ENCODE measurements at places on chromosomes 16 and 17. TPM values are rescaled to one million over a fixed set of nuclear protein-coding genes. Genes with fewer than 3 reads are reported as not detected.
A peak's percentile ranks its signal among the peaks of the same experiment; 100 is the strongest.

Gene ITPRIPL2
- 68.1 TPM for total RNA-seq

Gene ITGB3
- total RNA-seq = 32.1 TPM

GRCh38 chr17:15321556-15322251 is 19.7 kb downstream of the TEKT3 start:
- DNase-seq = no peak

GRCh38 chr16:20894388-20894787 is 5.8 kb downstream of the DCUN1D3 start:
- DNase-seq = no peak

- DNase-seq = no peak
Observed at GRCh38 chr16:53695070-53695469, 8.6 kb downstream of the RPGRIP1L start.

Gene KRTAP9-4
- total RNA-seq = not detected

- DNase-seq = no peak
Observed at GRCh38 chr16:85229869-85230462, 117.7 kb upstream of the CIBAR2 start.

GRCh38 chr17:50206604-50207293 is 5.3 kb upstream of the COL1A1 start:
- peak; percentile 87 for DNase-seq

Gene EFTUD2
- total RNA-seq = 71.9 TPM

- peak; percentile 82 for DNase-seq
Observed at GRCh38 chr16:15682105-15682570, 32.1 kb downstream of the NDE1 start.

GRCh38 chr17:21253646-21254441 is 634 bp upstream of the NATD1 start:
- DNase-seq = no peak

GRCh38 chr16:50313596-50314478 is 47.5 kb downstream of the ADCY7 start:
- DNase-seq = peak; percentile 96

DNA sequence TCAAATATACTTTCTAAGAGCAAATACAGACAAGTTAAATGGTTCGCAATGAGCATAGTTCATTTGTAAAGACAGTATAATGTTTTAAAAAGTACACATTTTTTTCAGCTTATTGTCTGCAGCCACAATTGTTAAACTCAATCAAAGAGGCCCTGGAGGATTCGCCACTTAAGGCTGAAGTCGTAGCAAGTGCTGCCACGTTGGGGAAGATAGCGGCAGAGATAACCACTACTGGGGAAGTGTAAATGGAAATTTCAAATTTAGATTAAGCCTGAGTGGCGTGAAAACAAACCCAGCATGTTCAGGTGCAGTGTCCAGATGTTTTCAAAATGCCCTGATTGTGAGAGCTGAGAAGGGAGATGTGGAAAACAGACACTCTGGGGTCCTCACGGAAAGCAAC is 8.4 kb downstream of the PMP22 start:
- DNase-seq = no peak

Gene LHX1
- total RNA-seq = not detected

GRCh38 chr17:21272250-21272649 is 12.3 kb upstream of the MAP2K3 start:
- no peak for DNase-seq

- DNase-seq = no peak
Observed at GRCh38 chr17:6465206-6466003, 21.1 kb downstream of the PIMREG start.

Gene B4GALNT2
- 0.05 TPM for total RNA-seq

GRCh38 chr17:62722625-62723024 is 85.5 kb downstream of the MARCHF10 start:
- no peak for DNase-seq

Gene NPB
- total RNA-seq = 0.46 TPM

DNA sequence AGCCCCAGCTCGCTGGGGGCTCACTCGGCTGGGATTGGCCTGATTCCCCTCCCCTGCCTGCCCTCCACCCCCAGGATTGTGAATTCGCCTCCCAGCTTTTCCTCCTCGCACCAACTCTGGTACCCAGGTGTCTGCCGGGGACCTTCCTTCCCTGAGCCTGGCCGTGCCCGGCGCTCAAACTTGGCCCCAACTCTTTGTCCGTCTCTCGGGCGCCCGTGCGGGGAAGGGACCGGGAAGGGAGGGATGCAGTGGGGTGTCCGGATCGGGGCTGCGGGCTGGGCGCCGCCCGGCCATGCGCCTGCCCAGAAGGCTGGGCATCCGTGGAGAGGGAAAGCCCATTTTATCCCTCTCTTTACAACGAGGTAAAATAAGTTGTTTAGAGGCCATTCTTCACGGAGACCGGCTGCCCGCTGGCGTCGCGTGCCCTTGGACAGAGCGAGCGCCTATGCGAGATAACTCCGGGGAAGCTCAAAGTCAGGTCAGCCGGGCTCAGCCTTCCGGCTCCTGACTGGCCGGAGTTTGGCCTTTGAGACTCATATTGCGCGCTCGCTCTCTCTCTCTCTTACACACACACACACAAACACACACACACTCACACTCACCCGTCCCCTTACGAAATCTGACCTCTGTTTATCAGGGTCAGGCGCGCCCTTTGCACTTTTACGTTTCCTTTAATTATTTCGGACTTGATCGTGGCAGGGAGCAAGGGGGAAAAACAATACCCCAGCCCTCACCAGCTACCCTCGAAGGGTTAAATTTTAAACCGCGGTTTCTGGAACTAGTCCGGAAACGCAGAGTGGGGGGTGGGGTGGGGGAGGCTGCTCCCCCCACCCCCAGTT is 774 bp upstream of the MAF start:
- peak; percentile 88 for DNase-seq

Gene SYNGR3
- total RNA-seq = 0.83 TPM

- DNase-seq = no peak
Observed at GRCh38 chr17:64441772-64442540, 7.0 kb upstream of the MILR1 start.

Gene SDR42E1
- total RNA-seq = 0.24 TPM

DNA sequence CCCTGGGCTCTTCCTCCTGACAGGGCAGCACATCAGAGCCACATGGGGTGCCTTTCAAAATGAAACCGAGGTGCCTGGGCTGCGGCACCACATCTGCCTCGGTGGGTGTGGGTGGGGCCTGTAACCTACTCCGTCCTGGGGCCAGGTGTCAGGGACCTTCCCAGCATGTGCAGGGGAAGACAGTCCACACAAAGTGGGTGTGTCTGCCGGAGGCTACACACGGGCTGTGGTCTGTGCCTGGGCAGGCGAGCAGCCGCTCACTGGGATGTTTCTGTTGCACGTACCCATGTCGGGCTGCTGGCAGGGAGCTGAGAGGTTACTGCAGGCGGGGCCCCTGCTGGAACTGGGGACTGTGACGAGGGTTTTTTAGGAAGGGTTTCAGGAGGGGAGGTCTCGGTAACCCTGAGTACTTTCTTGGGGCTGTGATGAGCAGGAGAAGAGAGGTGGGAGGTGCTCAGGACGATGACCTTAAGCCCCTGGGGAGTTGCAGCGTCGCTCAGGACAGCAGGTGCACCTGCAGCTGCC is 351.2 kb downstream of the SEC14L1 start:
- DNase-seq = peak; percentile 80

Gene CKLF
- total RNA-seq = 25.4 TPM

GRCh38 chr17:6179017-6179416 is 108.8 kb downstream of the WSCD1 start:
- DNase-seq = no peak

DNA sequence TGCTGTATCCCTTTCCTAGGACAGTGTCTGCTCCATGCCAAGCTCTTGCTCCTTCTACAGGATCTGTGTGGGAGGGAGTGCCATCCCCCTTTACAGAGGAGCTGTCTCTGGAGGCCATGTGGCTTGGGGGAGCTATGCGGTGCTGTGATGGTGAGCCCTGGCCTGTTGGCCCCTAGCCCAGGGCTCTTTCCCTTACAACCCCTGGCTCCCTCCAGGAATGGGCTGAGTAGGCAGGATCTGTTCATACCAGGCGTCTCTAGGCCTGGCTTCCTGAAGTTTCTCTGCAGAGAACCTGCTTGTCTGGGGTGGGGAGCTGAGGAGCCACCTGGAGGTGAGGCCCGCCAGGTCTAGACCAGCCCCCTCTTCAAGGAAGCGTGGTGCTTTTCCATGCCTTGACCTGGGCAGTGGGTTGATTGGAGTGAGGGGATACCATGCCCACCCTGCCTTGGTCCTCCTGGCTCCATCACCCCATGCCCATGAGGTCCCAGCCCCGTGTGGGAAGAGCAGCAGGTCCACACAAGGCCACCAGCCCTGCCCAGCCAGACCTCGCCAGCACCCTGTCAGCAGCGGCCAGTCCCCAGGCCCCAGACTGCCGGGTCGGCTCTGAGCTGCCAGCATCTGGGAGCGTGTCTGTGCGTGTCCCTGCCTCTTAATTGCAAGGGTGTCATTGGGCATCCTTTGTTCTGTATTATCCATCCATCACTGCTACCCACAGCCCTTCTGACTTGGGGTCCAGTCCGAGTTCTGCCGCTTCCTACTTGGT is 14.7 kb downstream of the LLGL2 start:
- no peak for DNase-seq

DNA sequence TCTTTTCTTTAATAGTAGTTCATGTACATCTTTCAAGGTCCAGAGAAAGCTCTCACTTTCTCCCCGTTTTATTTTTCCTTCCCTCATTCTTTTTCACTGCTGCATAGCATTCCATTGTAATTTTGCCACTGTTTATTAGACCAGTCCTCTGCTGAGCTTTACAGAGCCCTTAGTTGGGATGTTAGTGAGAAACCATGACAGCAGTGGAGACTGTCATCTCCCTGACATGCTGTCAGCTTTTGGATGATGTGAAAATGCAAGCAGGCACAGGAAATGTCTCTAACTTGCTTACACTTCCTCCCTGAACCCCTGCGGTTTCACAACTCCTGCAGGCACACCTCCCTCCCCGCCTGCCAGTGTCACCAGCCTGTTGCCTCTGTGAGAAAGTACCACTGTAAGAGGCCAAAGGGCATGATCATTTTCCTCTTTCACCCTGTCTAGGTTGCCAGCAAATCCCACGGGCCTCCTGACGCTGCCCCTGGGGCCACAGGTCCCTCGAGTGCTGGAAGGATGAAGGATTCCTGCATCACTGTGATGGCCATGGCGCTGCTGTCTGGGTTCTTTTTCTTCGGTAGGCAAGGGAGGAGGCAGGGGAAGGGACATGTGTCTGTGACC is at the start of gene ITGAL:
Gene ITGAL (plus strand): TSS at position 415 of the 615 bp plus-strand sequence. CDS start 96 bp downstream, at position 511.
- DNase-seq = peak; percentile 88

Gene KRT25
- not detected for total RNA-seq

Gene FAM117A
- 11.1 TPM for total RNA-seq

Gene GFAP
- 0.51 TPM for total RNA-seq

Gene PERCC1
- not detected for total RNA-seq

Gene PDILT
- not detected for total RNA-seq

DNA sequence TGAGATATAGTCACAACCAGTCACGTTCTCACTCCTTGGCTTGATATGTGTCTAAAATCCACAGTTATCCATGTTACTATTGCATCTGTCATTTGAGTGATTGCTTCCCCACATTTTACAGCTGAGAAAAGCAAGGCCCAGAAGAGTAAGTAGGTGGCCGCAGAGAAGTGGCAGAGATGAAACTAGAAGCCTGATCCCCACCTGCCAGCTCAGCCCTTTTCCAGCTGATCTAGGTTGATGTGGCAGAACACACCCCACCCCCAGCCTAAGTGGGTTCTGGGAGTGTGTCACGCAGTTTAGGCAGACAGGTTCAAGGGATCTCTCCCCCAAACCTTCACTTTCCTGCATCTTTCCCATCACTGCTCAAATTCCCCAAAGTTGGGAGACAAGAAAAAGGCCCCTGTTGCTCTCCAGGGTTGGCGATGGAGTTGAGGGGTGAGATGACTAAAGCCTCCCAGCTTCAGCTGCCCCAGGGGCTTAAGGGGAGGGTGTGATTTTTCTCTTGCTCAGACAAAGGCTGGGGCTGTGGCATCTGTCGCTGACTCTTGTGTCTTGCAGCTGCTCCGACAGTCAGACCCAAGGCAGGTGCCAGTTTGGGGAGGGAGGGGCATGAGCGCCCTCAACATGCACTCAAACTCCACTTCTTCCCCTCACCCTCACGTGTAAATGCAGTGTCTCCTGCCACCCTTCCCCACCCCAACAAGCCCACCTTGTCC is 48.9 kb upstream of the LHX1 start:
- DNase-seq = no peak

DNA sequence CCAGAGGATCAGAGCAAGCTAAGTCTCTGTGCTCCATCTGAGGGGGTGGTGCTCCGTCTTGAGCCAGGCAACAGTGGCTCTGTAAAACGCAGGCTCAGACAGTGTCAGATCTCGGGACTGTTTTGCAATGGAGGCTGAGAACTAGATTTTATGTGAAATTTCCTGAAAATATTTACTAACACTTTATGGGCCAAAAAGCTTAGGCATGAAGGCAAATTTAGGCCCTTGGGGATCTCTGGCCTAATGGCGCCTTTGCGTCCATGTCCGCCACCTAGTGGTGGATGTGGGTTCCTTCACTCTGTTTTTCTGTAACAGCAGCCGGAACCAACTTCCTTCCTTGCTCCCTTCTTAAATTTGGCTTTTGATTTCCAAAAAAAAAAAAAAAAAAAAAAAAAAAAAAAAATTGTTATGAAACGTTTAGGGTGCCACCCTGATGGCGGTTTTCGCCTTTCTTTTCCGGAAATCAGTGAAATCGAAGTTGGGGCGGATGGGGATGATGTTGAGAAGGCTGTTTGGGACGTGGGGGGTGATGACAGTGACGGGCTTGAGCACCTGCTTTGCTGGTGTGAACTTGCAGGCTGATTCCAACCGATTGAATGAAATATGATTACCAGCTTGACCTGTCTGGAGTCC is 14.0 kb upstream of the ELAC2 start:
- no peak for DNase-seq

DNA sequence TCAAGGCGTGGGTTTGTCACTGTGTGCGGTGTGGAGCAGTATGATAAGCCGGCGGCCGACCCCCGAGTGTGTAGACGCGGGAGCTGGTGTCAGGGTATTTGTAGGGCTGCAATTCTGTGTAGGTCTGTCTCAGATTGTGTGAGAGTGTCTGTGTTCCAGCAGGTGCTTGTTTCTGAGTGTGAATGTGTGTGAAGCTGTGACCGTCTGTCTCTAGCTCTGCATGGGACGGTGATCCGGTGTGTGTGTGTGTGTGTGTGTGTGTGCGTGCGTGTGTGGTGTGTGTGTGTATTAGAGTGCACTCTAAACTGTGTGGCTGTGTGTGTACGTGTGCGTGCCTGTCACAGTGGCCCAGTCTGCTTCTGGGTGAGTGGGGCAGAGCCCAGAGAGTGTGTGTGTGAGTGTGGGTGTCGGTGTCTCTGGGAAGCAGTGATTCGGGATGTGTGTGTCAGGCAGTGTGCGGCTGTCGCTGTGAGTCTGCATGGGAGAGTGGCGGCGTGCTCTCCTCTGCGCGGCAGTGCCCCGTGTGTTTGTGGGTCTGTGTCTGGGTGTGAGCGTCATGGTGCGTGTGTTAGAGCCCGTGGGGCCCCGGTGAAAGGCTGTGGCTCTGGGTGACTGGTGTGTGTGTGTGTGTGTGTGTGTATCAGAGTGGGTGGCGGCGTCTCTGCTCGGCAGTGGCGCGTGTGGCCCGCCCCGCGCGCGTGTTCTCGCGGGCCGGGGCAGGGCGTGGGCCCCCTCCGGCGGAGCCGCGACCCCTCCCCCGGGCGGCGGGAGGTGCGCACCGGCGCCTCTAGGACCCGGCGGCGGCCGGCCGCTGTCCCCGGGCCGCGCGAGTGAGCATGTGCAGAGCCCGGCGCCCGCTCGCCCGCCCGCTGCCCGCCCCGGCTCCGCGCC is at the start of gene WSCD1:
Gene WSCD1 (plus strand): TSS at position 841 of the 891 bp plus-strand sequence. CDS start 10,280 bp downstream, outside the sequence.
- no peak for DNase-seq

Gene DHX38
- total RNA-seq = 44.3 TPM

Gene CES1
- 29.9 TPM for total RNA-seq

- peak; percentile 90 for DNase-seq
Observed at GRCh38 chr17:31394544-31394943, 3.1 kb downstream of the RAB11FIP4 start.

- DNase-seq = no peak
Observed at GRCh38 chr17:14298221-14298946, 2.5 kb upstream of the HS3ST3B1 start.

Measured in posterior vena cava (tissue), 2 donors.